ENCODE measurements at places on chromosomes 1 and 21.

DNA sequence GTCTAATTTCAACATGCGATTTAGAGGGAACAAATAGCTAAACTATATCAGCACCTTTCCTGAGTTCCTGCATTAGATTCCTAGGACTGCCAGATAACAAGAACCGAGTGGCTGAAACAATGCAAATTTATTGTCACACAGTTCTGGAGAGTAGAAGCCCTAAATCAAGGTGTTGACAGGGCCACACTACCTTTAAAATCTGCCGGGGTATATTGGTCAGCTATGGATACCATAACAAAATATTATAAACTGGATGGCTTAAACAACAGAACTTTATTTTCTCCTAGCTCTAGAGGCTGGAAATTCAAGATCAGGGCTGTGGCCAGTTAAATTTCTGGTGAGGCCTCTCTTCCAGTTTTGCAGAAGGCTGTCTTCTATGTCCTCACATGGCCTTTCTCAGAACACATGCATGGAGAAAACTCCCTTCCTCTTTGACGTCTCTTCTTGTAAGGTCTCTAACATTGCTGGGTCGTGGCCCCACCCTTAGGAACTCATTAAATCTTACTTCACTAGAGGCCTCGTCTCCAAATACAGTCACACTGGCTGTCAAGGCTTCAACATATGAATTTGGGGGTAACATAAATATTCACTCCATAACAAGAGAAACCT lies 144.3 kb downstream of the FCRL5 start:
- DNase-seq, result no peak

DNA sequence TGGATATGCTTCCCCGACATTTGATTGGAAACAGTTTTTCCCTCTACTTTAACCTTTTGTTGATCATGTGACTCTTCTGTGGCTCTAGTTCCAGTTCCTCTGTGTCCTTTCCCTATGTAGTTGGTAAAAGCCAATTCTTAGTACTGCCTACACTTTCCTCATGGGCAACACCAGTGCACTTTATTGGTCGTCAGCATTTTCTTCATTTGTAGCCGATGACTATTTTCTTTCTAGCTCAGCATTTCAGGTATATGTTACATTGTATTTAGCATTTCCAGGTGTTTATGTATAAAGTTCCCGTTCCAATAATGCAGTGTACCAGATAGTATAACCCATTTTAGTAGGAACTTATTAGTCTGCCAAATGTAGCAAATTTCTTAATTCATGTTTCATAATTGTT lies 27.6 kb upstream of the B3GALT2 start:
- DNase-seq, result no peak

- DNase-seq, result no peak
Measured at GRCh38 chr1:111553196-111553595, 49.8 kb upstream of the ADORA3 start.

- no peak for DNase-seq
Measured at GRCh38 chr1:218817691-218818465, 355.8 kb upstream of the LYPLAL1 start.

DNA sequence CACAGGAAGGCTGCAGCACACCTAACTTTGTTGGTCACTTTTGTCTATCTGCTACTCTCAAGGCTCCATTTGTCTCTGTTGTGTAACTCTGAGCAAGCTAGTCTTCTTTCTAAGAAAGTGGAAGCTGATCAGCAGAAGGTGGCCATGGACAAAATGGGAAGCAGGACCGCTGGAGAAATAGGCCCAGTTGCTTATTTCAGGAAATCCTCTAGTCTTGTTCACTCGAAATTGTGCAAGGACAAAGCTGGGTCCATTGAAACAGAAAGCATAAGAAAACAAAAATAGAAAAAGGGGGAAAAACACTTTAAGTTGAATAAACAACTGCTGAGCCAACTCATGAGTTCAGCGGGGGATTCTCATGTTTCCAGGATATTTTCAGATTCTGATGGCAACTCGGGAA lies 150.1 kb downstream of the PBX1 start:
- no peak for DNase-seq

DNA sequence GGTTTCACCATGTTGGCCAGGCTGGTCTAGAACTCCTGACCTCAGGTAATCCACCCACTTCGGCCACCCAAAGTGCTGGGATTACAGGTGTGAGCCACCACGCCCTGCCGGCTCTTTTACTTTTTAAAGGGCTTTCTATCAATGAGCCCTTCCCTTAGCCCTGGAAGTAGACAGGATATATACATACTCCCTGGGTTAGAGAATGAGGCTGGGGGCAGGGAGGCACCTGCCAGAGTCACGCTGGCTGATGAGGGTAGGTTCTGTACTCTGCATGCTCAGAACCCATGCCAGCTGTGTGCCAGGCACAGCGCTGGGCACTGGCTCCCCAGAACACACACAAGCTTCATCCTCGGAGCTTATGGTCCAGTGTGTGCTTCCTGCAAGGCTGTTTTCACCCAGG lies 113.6 kb upstream of the IPO9 start:
- DNase-seq, result no peak

- DNase-seq, result no peak
Measured at GRCh38 chr1:217403026-217403720, 227.7 kb downstream of the GPATCH2 start.

DNA sequence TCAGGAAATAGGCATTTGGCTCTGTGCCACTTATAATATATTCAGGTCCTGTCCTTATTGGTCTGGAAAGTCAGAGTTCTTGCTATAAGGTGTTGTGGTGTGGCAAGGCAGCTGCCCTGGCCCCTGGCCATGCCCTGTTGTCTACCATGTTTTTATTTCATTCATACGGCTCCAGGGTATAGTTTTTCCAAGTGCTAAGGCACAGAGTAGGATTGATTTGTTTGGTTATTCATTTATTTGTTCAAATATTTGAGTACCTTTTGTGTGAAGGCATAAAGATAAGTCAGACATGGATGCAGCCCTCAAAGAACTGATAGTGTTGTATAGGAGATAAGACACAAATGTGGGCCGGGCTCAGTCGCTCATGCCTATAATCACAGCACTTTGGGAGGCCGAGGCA lies 10.1 kb downstream of the ZBTB8B start:
- no peak for DNase-seq

DNA sequence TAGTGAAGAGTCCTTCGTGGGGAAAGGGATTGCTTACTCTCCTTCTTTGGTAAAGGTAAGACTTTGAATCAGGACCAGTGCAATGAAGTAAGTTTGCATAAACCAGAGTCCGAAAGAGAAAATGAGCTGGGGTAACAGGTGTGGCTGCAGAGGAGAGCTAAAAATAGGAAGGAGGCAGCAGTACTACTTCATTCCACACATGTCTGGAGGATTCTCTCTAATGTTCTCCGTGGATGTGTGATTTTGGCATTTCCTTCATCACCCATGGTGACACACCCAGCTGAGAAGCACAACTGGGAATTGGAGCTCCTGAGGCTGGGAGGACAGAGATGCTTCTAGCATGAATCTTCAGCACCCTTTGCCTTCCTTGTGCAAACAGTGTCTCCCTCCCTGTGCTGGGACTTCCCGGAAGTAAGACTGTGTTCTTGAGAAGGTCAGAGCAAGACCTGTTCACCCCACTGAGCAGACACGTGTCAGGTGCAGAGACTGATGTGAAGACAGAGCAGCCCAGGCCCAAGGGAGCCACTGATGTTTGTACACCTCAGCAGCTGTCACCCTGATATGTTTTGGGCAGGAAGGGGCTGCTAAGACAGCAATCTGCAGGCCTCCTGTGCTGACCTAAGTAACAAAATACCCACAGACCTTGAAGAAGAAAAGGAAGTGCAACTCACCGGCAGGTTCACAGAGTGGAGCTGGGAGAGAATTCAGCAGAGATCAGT lies 13.3 kb downstream of the FCRL1 start:
- no peak for DNase-seq

DNA sequence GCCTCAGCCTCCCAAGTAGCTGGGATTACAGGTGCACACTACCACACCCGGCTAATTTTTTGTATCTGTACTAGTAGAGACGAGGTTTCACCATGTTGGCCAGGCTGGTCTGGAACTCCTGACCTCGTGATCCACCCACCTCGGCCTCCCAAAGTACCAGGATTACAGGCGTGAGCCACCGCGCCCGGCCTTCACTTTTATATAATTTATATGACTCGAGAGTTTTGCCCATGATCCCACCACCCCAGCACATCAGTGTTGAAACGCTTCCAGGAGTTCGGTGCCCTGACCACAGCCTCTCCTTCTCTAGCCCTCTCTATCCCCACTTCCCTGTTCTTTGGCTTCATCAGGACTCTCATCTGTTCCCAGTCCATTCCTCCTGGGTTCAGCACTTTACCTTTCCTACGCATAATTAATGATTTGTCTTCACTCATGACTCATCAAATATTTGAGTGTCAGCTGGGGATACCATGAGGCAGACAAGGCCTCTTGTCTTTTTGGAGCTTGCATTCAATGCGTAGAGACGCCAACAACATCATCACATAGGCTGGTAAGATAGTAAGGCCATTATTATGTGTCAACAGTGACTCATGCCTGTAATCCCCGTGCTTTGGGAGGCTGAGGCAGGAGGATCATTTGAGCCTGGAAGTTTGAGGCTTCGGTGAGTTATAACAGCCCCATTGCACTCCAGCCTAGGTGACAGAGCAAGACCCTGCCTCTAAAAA lies 1.4 kb downstream of the PMF1 start:
- DNase-seq, result peak; percentile 74

DNA sequence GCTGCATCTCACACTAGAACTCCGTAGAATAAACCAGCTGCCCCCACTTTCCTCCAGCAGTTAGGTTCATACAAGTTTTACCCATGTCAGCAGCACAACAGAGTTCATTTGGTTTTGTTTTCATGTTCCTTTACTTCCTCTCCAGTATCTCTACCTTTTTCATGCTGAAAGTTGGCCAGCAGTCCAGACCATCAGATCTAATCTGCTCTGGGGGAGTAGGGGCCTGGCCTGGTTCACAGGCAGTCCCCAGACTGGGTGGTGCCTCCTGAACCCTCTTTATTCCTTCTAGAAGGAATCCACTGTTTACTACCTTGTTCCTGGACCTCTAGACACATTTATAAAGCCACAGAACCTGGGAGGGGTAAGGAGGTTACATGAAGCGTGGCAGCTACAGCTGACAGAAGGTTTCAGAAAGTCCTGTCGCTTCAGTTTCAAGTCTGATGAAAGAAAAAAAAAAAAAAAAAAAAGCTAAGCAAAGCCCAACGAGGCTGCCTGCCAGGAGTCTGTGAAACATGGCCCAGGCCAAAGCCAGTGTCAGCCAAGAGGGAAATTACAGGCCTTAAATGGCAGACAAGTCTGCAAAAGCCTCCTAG lies 184.6 kb upstream of the JUN start:
- no peak for DNase-seq

- DNase-seq, result no peak
Measured at GRCh38 chr1:116495535-116495934, 75.3 kb downstream of the CD58 start.

GRCh38 chr1:148362626-148363438 lies 120.3 kb downstream of the PPIAL4G start:
- peak; percentile 86 for DNase-seq

DNA sequence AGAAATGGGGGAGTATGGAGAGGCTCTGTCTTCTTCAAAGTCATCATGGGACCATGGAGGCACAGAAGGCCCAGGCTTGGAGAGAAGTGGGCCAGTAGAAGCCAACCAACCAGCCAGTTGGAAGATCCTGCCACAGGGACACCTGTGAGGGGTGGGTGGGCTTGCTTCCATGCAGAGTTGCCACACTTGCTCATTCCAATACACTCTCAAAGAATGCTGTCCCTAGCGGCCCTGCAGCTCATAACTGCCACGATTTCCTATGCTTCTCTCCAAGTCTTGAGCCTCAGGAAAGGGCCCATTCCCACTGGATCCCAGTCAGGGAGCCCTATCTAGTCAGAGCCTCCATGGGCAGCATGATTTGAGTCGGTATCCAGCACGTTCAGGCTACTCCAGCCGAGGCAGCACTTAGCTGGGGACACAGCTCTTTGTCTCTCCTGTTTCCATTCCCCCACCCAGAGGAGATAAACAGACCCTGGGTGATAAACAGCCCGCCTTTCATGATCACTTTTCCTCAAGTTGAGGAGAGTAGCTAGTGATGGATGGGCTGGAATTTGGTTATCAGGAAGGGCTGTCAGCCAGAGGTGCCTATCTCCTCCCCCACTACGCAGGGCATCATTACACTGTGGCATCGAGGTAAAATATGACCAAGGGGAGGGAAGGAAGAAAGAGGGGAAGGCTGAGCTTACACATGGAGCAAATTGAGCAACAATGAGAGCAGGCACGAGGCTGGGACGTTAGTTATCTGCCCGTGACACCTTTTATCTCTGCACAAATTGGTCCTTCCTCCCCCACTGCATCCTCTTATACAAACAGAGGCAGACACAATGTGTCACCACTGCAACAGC lies 64.6 kb downstream of the ERI3 start:
- no peak for DNase-seq

DNA sequence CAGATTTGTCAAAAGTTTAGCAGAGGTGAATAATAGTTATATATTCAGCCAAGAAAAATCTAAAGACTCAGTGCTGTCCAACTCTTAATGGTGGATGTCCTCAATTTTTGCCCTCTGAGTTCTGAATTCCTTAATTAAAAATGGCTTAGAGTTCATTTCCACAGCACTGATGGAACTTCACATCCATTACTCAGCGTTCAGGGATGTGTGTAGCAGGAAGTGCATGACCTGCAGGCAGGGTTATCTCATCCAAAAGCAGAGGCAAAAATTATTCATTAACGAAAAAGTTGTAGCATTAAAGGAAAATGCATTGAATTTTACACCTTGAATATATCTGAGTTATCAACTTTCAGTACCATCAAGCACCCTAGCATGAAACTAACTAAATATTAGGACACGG lies 96.7 kb downstream of the ZP4 start:
- DNase-seq, result no peak

DNA sequence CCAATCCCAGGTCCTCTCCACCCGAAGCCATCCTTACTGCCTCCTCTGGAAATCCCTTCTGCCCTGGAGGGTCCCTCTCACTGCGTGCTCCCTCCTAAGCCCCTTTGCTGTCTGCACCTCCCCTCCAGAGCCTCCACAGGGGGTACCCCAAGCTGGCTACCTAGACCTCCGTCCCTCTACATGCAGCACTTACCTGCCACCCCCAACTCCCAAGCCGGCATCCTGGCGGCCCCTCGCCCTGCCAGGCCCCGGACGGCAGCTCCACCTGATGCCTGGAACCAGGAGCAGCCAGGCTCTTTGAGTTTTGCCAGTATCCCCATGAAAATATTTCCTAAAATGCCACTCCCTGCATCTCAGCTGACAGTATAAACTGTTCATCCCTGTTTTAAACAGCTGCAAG lies 4.1 kb downstream of the PRDM15 start:
- DNase-seq, result no peak

DNA sequence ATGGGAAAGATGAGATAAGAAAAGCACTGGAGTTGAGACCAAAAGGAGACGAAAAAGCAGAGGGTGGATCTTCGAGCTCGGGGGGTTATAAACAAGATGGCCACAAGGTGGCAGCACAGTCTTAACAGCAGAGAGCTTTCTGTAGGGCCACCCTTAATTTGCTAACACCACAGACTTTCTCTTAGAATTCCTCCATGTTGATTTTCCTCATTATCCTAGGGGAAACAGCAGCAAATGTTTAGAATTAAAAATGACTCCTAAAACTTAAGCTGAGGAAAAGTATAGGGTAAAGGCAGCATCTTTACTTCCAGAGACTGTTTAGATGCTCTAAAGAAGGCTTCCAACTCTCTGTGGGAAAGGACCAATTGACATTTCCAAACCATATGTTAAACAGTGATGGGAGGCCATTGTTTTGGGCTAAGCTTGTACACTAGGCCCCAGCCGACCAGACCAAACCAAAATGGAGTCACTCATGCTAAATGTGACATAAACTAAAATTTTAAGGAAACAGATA lies 2.5 kb upstream of the APOBEC4 start:
- DNase-seq, result peak; percentile 69

Data from HCT116 (cell line).